M059J (cell line): ENCODE measurements at places on chromosomes 5 and 9. TPM values are rescaled to one million over a fixed set of nuclear protein-coding genes. Genes with fewer than 3 reads are reported as not detected.

- no peak for DNase-seq
Measured at GRCh38 chr9:137027369-137028262, at the start of gene ABCA2. Gene ABCA2 (minus strand): TSS chr9:137028237. CDS start chr9:137028140, 97 bp downstream.

DNA sequence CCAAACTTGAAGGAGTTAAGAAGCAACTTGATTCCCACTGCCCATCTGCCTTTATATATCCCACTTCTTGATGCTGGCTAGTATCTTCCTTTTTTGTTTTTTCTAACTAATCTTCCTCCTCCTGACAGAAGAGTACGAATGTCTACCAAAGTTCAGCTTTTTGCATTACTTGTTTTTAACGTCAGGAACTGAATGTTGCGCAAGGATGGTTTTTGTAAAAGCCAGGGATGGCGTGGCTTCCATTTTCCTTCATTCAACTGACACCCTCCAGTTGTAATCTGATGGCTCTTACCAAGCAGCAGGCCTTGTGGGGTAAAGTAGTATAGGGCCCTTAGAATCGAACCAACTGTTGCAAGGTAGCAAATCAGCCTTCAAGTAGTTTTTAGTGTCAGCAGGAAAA, 70.8 kb upstream of the GPR151 start:
- no peak for DNase-seq

DNA sequence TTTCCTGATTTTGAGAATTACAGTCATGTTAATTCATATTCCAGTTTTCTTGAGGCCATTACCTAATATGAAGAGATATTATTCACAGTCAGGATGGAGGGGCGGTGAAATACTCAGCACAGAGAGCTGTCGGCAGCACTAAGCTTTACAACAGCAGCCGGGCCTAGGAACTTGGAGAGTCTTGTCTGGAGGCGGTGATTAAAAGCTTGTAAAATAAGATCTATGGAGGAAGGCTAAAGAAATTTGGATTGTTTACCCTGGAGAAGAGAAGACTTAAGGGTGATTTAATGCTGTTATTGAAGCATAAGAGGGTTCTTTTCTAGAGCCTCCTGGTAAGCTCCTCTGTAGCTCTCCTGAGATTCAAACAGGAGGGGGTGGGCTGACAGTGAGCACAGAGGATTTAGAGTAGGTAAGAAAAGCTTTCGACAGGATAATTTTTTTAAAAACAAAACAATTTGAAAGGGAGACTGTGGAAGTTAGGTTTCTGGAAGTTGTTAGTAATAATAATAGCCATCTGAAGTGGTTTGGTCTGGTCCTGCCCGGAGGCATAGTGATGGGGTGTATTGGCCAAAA, 406.3 kb upstream of the ADAMTSL1 start:
- DNase-seq: no peak

DNA sequence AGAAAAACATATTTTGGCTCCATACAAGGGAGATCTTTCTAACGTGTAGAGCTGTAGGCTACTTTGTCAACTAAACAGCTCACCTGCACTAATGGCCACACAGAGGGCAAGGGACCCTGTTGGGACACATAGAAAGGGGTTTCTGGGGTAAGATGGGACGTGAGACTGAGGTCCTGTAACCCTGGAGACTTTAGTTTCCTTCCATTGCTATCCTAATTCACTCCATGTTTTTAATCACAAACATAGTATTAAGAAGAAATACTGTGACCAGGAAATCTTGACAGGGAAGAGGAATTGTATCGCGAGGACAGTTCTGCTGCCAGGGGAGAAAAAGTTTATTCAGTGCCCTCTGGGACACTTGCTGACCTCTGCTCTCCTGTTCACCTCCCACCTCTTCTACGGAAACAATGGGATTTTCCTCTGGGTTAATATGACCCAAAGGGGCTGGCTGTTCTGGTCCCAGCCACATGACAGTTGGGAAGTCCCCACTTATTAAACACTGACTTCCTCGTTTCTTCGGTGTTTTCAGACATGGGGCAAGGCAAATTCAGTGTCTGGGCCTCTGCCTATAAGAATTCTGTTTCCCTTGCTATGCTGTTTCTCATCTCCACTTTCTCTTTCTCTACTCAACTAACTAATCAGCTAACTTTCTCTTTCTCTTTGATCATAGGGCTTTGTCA, 106.9 kb upstream of the SEMA6A start:
- no peak for DNase-seq

GRCh38 chr5:96863114-96863513, 13.2 kb upstream of the ERAP2 start:
- no peak for DNase-seq

DNA sequence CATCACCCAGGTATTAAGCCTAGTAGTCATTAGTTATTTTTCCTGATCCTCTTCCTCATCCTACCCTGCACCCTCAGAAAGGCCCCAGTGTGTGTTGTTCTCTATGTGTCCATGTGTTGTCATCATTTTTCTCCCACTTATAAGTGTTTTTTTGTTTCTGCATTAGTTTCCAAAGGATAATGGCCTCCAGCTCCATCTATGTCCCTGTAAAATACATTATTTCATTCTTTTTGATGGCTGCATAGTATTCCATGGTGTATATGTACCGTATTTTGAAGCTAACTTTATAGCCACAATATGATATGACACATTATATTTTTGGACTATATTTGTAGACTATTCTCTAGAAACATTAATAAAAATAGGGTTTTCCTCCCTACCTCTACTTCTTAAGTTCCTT, 324.4 kb upstream of the EDIL3 start:
- no peak for DNase-seq

GRCh38 chr5:52692039-52692438, 95.7 kb upstream of the ITGA1 start:
- peak; percentile 66 for DNase-seq

- peak; percentile 38 for DNase-seq
Measured at GRCh38 chr9:74942801-74943200, 9.9 kb downstream of the C9orf40 start.

GRCh38 chr5:90408571-90409317, 812 bp downstream of the CETN3 start:
- DNase-seq: peak; percentile 11

- DNase-seq: peak; percentile 31
Measured at GRCh38 chr5:24642022-24642421, 2.8 kb downstream of the CDH10 start.

DNA sequence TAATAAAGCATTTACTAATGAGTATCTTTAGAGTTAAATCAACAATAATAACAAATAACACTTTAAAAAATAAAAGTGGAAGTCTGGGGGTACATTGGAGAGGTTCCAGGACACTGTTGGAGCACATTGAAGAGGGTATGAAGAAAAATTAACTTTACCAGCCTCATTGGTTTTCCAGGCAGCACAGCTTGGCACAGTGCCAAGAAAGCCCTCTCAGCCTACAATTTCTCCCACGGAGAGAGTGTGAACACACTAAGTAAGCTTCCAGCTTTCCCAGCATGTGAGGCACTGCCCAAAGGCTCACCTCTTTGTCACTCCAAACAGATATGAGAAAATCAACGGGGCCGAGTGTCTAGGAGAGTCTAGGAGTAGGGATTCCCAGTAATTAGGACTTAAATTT, 1912.8 kb upstream of the NUDT12 start:
- no peak for DNase-seq

GRCh38 chr5:83265318-83265717, 188.0 kb downstream of the XRCC4 start:
- peak; percentile 83 for DNase-seq

DNA sequence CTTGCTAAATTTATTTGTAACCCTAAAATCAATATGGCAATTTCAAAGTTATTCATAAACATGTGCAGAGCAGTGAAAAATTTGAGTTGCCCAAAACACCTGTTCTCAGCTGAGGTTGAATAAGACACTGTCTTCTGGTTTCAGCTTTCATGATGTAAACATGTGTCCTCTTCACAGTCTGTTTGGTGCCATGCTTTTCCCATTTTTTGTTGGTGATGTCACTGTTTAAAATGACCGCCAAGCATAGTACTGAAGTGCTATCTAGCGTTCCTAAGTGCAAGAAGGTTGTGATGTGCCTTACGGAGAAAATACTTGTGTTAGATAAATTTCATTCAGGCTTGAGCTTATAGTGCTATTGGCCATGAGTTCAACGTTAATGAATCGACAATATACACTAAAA, 580.8 kb downstream of the ACTL7B start:
- DNase-seq: no peak

GRCh38 chr5:17316970-17317459, 99.6 kb downstream of the BASP1 start:
- peak; percentile 76 for DNase-seq

DNA sequence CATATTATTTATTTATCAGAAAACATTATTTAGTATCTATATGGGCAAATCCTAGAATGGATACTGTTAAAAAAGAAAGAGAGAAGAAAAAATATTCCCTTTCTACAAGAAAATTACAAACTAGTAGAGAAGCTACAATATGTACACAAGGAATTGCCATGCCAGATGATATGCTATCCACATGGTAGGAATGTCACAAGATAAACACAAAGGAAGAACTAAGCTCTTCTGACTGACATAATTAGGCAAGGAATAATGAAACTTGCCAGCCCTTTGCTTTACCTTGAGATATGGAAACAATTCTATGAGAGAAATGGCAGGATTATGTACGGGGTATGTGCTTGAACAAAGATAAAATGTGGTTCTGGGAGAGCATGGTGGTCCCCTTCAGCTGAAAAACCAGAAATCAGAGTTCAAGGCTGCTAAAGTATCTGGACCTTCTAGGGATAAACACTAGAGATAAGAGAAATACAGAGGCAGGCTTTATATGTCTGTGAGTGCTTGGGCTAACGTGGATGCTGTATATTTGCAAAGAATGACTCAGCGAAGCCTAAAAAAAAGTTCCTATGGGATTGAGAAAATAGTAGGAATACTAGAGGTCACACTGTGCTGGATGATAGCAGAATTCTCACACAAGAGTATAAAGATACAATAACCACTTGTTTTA, 451.6 kb downstream of the TLE1 start:
- no peak for DNase-seq

DNA sequence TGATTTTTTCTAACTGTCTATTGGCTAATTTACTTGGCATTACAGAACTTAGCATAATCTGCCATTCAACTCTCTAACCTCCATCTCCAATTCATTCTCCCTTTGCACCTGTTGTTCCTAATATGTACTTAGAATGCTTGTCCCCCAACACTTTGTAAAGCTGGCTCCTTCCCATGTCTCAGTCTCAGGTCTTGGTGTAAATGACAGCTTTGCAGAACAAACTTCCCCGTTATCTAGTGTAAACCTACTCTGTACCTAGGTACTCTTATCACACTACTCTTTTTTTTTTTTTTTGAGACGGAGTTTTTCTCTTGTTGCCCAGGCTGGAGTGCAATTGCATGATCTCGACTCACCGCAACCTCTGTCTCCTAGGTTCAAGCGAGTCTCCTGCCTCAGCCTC, 77.2 kb upstream of the CTNNA1 start:
- no peak for DNase-seq

DNA sequence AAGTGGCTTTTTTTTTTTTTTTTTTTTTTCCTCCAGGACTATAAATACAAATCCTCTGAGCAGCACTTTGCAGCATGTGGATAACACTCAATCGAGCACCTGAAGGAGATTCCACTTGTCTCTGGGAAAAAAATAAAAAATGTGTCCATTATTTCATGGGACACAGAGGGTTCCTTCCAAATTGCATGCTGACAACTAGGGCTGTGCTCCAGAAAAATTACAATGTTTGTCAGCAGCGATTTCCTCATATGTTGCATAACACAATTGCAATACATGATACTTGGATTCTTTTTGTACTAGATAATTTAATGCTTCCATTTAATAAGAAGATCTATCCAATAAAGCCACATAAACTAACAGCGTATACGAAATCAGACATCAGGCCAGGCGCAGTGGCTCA, 84.4 kb downstream of the CDH18 start:
- no peak for DNase-seq

DNA sequence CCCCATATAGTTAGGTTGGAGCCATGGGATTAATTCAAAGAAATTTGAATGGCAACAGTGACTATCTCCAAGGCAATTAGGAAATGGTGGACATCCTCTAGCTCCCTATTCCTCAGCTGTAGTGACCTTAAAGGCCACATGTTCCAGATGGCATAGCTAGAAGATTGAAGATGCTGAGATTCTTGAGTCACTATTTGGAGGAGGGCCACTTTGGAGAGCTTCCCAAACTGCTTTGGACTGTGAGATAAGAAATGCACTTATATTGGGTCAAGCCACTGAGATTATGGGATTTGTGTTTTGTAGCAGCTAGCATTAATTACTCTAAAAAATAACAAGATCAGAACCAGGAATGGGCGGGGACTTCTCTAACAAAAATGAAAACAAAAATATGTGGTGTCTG, 636.2 kb upstream of the CCNG1 start:
- no peak for DNase-seq

DNA sequence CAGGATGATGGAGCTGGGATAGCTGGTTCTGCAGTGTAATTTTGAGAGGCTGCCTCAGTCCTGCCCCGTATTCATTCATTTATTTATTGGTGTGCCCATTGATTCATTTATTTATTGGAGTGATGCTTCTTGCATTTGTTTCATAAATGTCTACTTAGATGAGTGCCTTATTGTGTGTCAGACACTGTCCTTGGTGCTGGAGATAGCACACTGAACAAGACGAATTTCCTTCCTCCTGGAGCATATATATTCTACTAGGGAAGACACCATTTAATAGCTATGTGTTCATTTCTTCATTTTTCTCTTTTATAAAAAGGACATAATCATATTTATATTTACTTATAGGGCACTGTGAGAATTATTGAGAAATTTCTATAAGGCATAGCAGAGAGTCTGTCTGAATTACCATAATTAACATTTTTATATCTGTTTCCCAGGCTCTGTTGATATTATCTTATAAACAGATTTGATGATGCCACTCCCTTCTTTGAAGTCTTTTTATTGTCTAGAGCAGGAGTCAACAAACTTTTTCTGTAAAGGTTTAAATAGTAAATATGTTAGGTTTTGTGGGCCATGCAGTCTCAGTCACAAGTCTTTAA, 433.9 kb upstream of the ZNF608 start:
- peak; percentile 11 for DNase-seq

DNA sequence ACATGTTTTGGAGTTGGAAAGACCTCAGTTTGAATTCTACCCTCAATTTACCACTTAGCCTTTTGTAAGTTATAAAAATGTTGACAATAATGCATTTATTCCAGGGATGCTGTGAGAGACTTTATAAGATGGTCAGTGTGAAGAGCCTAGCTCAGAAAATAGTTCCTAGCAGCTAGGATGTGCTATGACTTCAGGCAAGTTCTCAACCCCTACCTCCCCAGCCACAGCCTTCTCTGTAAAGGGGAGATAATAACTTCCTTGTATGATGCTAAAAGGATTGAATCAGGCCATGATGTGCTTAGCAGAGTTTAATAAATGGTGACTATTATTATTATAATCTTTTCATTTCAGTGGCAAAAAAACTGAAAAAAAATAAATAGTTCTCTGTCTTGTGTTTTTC, 77.6 kb downstream of the ALDH1A1 start:
- DNase-seq: no peak

GRCh38 chr5:143653766-143654282, 158.1 kb upstream of the HMHB1 start:
- DNase-seq: no peak

SOWAHA gene
- 0.10 and 0.32 TPM in 2 replicates for total RNA-seq

FST gene
- total RNA-seq: 0.99 and 6.8 TPM in 2 replicates

SLC4A9 gene
- total RNA-seq: not detected in 2 replicates

HAVCR2 gene
- total RNA-seq: 0.84 and 3.9 TPM in 2 replicates

C5orf34 gene
- 12.6 and 15.5 TPM in 2 replicates for total RNA-seq

ANKHD1 gene
- 23.9 and 48.5 TPM in 2 replicates for total RNA-seq

PCDHB2 gene
- 0.32 and 2.1 TPM in 2 replicates for total RNA-seq
